ENCODE measurements at places on chromosomes 5 and 9. TPM values are rescaled to one million over a fixed set of nuclear protein-coding genes. Genes with fewer than 3 reads are reported as not detected.

Gene PCSK1
- under 0.01 TPM for total RNA-seq

Gene CKMT2
- total RNA-seq, result 0.29 TPM

Gene DOLK
- 40.4 TPM for total RNA-seq

Gene CCDC192
- total RNA-seq, result not detected

Gene NR5A1
- not detected for total RNA-seq

Gene SKIC3
- 140 TPM for total RNA-seq

Measured in placental pericyte (primary cell).